Gastrocnemius medialis (tissue), 4 donors: ENCODE measurements at places on chromosomes 5 and 9. TPM values are rescaled to one million over a fixed set of nuclear protein-coding genes. Genes with fewer than 3 reads are reported as not detected.

DNA sequence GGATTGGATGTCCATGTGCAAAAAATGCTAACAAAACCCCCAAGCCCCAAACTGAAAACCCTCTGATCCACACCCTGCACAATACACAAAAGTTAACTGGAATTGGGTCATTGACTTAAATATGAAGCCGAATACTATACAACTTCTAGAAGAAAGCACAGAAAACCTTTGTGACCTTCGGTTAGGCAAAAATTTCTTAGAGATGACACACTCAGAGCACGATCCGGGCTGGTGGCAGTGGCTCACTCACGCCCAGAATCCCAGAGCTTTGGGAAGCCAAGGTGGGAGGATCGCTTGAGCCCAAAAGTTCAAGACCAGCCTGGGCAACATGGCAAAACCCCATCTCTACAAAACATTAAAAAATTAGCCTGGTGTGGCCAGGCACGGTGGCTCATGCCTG lies 1.8 kb upstream of the DIPK1B start:
- no peak overlapping the region for H3K27ac ChIP-seq
- no peaks in the 10 kb centered on the region for H3K36me3 ChIP-seq
- H3K4me3 ChIP-seq: no peak overlapping the region

Gene CDX1
- total RNA-seq: not detected

DNA sequence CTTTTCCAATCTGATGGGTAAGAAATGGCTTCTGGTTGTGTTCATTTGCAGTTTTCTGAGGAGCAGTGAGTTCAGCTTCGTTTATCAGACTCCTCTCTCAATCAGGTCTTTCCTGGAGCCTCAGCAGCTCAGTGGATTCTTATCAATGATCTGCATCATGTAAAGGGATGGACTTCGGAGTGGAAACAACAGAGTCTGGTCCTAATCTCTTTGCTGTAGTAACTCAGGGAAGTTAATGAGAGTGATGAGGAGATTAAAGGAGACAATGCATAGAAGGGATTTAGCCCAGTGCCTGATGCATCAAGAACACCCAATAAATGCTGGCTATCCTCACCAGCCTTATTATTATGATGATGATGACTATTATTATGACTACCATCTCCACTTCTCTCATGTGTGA lies 47.2 kb downstream of the SMIM23 start:
- no peak overlapping the region for H3K4me3 ChIP-seq
- H3K4me1 ChIP-seq: no peaks in the 10 kb centered on the region
- DNase-seq: no peak
- H3K36me3 ChIP-seq: no peaks in the 10 kb centered on the region
- no peaks in the 10 kb centered on the region for H3K27me3 ChIP-seq
- H3K27ac ChIP-seq: no peak overlapping the region

Gene LHX3
- not detected for total RNA-seq

GRCh38 chr5:134468921-134469400 lies 56.5 kb upstream of the JADE2 start:
- no peak overlapping the region for H3K4me3 ChIP-seq
- peaks cover 14% of the 10 kb centered on the region for H3K4me1 ChIP-seq
- no peaks in the 10 kb centered on the region for H3K27me3 ChIP-seq
- H3K27ac ChIP-seq: no peak overlapping the region
- H3K36me3 ChIP-seq: no peaks in the 10 kb centered on the region
- DNase-seq: no peak

Gene CBY3
- total RNA-seq: not detected

- H3K27ac ChIP-seq: no peak overlapping the region
- no peaks in the 10 kb centered on the region for H3K36me3 ChIP-seq
- DNase-seq: no peak
Observed at GRCh38 chr5:78655746-78656290, 7.2 kb upstream of the LHFPL2 start.

DNA sequence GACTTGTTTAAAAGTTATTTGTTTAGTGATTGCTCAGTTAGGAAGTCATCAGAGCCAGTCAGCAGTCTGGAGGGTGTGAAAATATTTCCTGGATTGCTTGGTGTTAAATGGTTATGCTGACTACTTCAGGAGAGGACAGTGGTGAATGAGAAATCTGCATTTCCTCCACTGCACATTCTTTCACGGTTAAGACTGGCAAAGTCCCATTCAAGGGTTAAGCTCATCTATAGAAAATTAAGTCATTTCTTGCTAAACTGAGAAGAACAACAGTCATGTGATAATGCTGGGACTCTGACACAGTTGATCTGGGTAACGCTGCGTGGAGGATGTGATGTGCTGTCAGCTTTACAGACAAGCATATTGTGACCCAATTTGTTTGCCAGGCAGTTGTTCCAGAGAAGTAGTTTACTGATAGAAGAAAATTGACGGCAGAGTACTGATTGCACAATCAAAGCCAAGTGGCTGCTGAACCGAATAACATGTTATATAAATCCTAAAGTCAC lies 80.4 kb downstream of the GRAMD2B start:
- H3K4me3 ChIP-seq: no peak overlapping the region
- H3K36me3 ChIP-seq: no peaks in the 10 kb centered on the region
- H3K27ac ChIP-seq: peak overlapping the region; percentile 5
- peak; percentile 48 for DNase-seq

DNA sequence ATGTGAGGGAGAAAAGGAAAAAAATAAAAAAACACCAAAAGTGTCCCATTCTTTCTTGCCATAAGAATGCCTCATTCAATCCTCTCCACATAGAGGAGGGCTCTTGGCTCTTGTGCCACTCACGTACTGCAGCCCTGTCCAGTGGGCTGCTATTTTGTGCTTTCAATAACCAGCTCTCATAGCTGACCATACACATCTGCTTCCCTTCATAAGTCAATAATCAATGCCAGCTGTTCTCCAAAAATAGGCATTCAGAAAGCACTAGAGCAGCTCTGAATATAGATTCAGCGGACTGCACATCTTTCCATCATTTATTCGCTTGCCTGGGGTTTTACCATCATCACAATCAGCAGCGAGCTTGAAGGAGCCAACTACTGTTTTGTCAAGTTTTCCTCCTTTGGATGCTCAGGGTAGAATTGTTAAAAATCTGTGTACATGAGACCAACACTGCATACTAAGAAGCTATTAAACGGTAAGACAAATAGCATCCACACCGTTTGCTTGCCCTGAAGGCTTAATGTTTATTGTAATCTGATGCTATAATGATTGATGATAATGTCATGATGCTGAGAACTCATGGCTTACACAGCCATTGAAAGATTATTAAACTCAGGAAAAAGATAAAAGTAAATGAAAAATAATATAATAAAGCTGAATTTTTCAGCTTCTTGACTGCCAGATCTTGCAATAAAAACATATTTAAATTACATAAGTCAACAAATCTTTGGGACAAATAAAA lies 80.0 kb downstream of the OXCT1 start:
- no peak overlapping the region for H3K4me3 ChIP-seq
- peaks cover 10% of the 10 kb centered on the region for H3K4me1 ChIP-seq
- no peaks in the 10 kb centered on the region for H3K27me3 ChIP-seq
- no peak overlapping the region for H3K27ac ChIP-seq
- no peaks in the 10 kb centered on the region for H3K36me3 ChIP-seq

GRCh38 chr5:93150311-93151012 lies 430.6 kb downstream of the NR2F1-AS1 start:
- H3K36me3 ChIP-seq: no peaks in the 10 kb centered on the region
- DNase-seq: no peak
- no peak overlapping the region for H3K27ac ChIP-seq
- H3K4me3 ChIP-seq: no peak overlapping the region
- no peaks in the 10 kb centered on the region for H3K4me1 ChIP-seq

DNA sequence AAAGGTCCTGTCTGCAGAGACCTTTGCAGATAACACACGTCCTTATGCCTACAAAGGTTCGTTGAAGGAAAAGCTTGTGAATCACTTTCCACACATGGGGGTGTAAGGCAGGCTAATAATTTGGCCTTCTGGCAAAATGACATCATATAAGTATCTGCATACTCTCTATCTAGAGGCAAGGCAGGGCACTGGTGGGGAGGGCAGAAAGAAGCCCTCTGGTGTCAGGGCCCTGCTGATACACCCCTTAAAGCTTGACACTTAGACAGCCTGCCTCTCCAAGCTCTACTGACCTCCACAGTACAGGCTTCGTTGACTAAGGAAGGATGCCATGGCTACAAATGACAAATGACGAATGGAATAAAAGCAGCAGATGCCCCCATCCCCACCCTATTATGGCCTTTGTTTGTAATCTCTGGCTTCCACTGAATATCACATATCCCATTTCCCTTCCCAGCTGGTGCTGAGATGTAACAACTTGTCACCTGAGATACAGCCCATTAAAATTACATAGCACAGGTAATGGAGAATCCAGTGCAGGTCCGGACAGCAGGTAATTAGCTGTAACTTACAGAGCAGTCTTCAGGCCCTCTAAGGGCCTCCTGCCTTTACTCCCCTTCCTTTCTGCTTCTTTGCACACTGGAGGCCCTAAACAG lies 76.9 kb upstream of the IFNK start:
- DNase-seq: no peak
- H3K4me3 ChIP-seq: no peak overlapping the region
- no peaks in the 10 kb centered on the region for H3K27me3 ChIP-seq
- H3K27ac ChIP-seq: no peak overlapping the region
- H3K36me3 ChIP-seq: no peaks in the 10 kb centered on the region
- H3K4me1 ChIP-seq: no peaks in the 10 kb centered on the region

Gene PCDHGB2
- 1.7 TPM for total RNA-seq

Gene ANKRD18B
- total RNA-seq: not detected

- H3K27ac ChIP-seq: no peak overlapping the region
- H3K4me1 ChIP-seq: peaks cover 8% of the 10 kb centered on the region
- H3K36me3 ChIP-seq: peaks cover 26% of the 10 kb centered on the region
- H3K4me3 ChIP-seq: no peak overlapping the region
- no peaks in the 10 kb centered on the region for H3K27me3 ChIP-seq
- DNase-seq: no peak
Observed at GRCh38 chr9:128636556-128637530, 19.8 kb downstream of the DYNC2I2 start.

Gene FOXD1
- total RNA-seq: not detected

Gene C9orf153
- 0.17 TPM for total RNA-seq

- H3K4me3 ChIP-seq: no peak overlapping the region
- no peaks in the 10 kb centered on the region for H3K27me3 ChIP-seq
- H3K27ac ChIP-seq: peak overlapping the region; percentile 83
- DNase-seq: peak; percentile 55
- H3K4me1 ChIP-seq: peaks cover 72% of the 10 kb centered on the region
- peaks cover 32% of the 10 kb centered on the region for H3K36me3 ChIP-seq
Observed at GRCh38 chr5:88746438-88746882, 136.5 kb downstream of the MEF2C start.

DNA sequence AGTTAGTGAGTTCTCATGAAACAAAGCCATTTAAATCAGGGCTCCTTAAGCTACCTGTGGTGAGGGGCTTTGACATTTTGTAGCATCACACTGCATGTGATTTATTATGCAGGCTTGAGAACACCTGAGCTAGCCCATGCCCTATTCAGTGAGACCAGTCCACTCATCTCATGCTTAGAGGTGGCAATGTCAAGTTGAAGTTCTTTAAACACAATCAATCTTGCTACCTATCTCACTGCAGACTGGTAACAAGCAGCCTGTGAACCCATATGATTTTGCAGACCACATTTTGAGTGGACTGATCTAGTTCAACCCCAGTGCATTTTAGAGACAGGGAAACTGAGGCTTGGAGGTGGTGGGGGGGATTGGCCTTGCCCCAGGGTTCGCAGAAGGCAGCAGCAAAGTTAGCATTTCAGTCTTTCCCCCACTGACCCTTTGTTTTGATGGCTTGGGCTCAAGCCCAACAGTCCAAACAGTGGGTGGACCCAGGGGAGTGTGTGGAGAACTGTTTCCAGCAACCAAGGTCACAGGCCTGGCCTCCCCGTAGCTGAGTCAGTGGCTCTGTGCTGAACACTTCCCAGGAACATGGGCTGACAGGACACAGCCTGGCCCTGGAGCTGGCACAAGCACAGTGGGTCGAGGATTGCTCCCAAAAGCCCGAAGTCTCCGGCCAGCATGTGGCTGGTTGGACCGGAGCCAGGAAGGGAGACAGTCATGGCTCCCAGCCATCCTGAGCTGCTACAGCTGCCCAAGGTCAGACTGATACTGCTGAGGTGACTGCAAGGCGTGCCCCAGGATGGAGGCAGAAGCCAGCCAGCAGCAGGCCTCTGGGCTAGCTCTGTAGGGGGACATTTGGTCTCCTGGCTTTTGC lies 95.3 kb downstream of the RGS3 start:
- peak overlapping the region; percentile 48 for H3K27ac ChIP-seq
- no peaks in the 10 kb centered on the region for H3K36me3 ChIP-seq
- H3K4me3 ChIP-seq: no peak overlapping the region
- DNase-seq: peak; percentile 82
